ENCODE measurements at places on chromosomes 1 and 21. TPM values are rescaled to one million over a fixed set of nuclear protein-coding genes. Genes with fewer than 3 reads are reported as not detected.
A peak's percentile ranks its signal among the peaks of the same experiment; 100 is the strongest.

DNA sequence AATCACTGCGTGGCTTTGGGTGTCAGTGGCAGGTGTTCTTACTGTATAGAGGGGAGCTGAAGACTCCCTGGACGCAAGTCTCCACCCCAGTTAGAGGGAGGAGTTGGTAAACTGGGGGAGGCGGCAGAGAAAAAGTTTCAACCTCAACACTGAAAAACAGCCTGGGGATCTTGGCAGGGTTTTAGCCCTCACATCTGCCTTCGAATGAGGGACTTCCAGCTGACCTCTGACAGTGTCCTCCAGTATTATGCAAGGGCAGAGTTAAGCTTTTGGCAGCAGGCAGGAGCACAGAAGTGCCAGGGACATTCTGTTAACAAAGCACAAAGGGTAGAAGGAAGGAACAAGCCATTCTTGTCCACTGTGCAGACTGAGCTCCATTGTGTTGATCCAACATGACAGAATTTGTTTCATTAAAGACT is 41.2 kb upstream of the RAB4A start:
- peak; percentile 50 for DNase-seq

The LENEP gene
- 1.2 TPM for total RNA-seq

The CHIA gene
- not detected for total RNA-seq

DNA sequence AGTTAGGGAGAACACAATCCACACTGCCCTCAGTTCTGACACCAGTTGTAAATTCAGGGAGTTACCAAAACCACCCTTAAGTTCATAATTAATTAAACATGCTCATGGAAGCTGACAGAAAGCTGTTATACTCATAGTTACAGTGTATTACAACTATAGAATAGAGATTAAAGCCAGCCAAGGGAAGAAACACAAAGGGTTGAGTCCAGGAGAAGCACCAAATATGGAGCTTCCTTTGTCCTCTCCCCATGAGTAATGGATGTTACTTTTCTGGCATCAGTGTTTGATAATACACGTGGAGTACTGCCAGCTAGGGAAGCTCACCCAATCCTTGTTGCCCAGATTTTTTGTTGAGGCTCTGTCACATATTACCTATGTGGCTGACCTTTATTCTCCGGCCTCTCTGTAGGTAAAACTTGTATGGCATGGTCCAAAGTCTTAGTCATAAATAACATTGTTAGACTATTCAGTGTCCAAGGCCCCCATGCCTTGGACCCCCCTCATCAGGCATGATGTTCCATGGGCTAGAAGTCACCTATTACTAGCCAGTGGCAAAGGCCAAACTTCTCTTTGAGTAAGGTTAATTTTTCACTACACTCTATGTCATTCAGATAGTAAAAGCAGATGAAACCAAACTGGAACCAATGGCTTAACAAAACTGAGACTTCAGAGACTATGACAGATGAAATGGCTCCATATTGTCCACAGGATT is 175.7 kb downstream of the GPR52 start:
- DNase-seq = no peak

The PTPRU gene
- total RNA-seq = 30.2 TPM
